ENCODE measurements at places on chromosomes 5 and 9.

DNA sequence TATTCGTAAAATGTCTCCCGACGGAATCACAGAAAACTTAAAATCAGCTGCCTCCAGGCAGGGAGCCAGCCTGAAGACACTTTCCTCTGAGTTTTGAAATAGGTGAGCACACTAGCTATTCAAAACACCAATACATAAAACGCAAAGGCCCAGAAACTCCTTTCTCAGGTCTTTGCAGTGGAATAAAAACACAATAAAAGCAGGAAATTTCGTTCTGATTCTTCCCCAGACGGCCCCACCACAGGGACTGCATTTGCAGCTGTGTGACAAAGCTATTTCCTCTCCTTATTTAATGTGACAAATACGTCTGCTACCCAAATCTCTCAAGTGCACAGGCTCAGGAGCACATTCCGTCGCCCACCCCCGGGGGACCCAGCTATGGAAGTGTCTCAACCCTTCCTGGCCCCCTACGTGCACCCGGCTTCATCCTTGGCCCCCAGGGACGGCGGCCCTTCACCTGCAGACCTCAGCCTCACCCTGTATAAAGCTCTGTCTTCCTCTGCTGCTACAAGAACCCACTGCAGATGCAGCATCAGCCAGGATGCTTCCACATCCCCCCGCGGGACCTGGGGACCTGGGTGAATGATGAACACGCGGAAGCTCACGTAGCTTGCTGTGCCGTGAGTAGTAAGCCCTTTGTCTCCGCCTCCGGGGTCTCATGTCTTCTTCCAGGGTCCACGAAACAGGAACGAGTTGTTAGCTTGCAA is 24.9 kb downstream of the AHRR start:
- no peak overlapping the region for H3K27ac ChIP-seq
- H3K4me3 ChIP-seq: no peak overlapping the region
- no peak for DNase-seq
- no peaks in the 10 kb centered on the region for H3K36me3 ChIP-seq
- peaks cover 8% of the 10 kb centered on the region for H3K4me1 ChIP-seq

GRCh38 chr5:88877826-88878225 is 5.2 kb downstream of the MEF2C start:
- H3K27ac ChIP-seq: peak overlapping the region; percentile 94
- H3K36me3 ChIP-seq: no peaks in the 10 kb centered on the region
- no peak for DNase-seq

DNA sequence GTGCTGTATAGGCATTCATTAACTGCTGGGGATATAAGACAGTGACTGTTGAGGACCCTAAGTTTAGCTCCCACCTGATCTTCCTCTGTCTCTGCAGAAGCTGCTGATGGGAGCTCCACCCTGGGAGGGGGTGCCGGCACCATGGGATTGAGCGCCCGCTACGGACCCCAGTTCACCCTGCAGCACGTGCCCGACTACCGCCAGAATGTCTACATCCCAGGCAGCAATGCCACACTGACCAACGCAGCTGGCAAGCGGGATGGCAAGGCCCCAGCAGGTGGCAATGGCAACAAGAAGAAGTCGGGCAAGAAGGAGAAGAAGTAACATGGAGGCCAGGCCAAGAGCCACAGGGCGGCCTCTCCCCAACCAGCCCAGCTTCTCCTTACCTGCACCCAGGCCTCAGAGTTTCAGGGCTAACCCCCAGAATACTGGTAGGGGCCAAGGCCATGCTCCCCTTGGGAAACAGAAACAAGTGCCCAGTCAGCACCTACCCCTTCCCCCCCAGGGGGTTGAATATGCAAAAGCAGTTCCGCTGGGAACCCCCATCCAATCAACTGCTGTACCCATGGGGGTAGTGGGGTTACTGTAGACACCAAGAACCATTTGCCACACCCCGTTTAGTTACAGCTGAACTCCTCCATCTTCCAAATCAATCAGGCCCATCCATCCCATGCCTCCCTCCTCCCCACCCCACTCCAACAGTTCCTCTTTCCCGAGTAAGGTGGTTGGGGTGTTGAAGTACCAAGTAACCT is 22.1 kb downstream of the PCDHGC5 start:
- peak overlapping the region; percentile 86 for H3K27ac ChIP-seq
- peaks cover 27% of the 10 kb centered on the region for H3K36me3 ChIP-seq
- H3K27me3 ChIP-seq: no peaks in the 10 kb centered on the region

GRCh38 chr9:75941066-75941465 is 50.6 kb downstream of the PCSK5 start:
- no peak overlapping the region for H3K27ac ChIP-seq
- DNase-seq: no peak

- no peaks in the 10 kb centered on the region for H3K4me1 ChIP-seq
- no peaks in the 10 kb centered on the region for H3K36me3 ChIP-seq
- H3K4me3 ChIP-seq: no peak overlapping the region
- no peak for DNase-seq
Observed at GRCh38 chr5:162558120-162558519, 490.5 kb downstream of the GABRG2 start.

- DNase-seq: no peak
- no peaks in the 10 kb centered on the region for H3K27me3 ChIP-seq
- H3K4me1 ChIP-seq: no peaks in the 10 kb centered on the region
- no peak overlapping the region for H3K27ac ChIP-seq
- no peaks in the 10 kb centered on the region for H3K36me3 ChIP-seq
Observed at GRCh38 chr9:27792971-27793689, 219.8 kb upstream of the C9orf72 start.

DNA sequence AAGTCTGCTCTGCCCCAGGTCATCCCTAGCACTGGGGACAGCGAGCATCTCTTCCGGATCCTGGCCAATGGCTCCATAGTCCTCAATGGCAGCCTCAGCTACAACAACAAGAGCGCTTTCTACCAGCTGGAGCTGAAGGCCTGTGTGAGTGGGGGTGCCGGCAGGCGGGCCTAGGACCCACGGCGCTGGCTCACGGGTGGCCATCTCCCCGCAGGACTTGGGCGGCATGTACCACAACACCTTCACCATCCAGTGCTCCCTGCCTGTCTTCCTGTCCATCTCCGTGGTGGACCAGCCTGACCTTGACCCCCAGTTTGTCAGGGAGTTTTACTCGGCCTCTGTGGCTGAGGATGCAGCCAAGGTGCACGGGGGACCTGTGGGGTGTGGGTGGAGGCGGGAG is 25.9 kb downstream of the CDHR2 start:
- no peak for DNase-seq

- no peak for DNase-seq
- no peaks in the 10 kb centered on the region for H3K27me3 ChIP-seq
- H3K4me1 ChIP-seq: no peaks in the 10 kb centered on the region
- H3K4me3 ChIP-seq: no peak overlapping the region
- no peaks in the 10 kb centered on the region for H3K36me3 ChIP-seq
Observed at GRCh38 chr5:100790170-100790665, 112.9 kb downstream of the ST8SIA4 start.
